ENCODE measurements at places on chromosomes 6 and 20.

DNA sequence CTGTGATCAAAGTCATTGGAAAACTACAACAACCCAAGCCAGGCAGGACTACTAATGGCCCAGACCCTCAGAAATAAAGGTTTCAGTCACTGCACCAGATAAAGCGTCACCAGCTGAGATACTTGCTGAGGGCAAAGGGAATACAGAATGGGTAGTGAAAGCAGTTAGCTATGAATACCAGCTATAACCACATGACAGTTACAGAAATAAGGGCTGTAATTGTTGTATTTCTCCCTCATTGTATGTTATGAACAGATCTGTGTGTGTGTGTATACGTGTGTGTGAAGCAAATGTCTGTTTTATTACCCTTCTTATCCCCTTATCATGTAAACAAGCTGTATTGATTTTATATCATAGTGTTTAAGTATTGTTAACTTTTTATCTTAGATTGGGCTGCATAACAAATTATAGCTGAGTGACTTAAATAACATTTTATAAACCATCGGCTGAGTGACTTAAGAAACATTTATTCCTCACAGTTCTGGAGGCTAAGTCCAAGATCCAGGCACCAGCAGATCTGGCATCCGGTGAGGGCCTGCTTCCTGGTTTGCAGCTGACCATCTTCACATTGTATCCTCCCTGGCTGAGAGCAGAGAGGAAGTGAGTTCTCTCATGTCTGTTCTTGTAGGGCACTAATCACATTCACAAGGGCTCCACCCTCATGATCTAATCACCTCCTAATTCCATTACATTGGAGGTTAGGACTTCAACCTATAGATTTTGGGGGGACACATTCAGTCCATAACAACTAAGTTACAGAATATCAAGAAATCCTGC is 46.0 kb upstream of the VSX1 start:
- no peak for DNase-seq

GRCh38 chr6:100479179-100480035 is 14.7 kb upstream of the SIM1 start:
- peak; percentile 77 for DNase-seq

- DNase-seq = no peak
Measured at GRCh38 chr20:4045741-4046140, 30.4 kb upstream of the RNF24 start.

GRCh38 chr6:37109714-37110499 is 60.0 kb upstream of the PIM1 start:
- DNase-seq = no peak

- DNase-seq = peak; percentile 12
Measured at GRCh38 chr6:144547409-144547808, 262.3 kb downstream of the UTRN start.

- DNase-seq = peak; percentile 85
Measured at GRCh38 chr6:149431905-149432775, 32.1 kb downstream of the SUMO4 start.

- DNase-seq = no peak
Measured at GRCh38 chr6:126102358-126102757, 116.0 kb downstream of the TRMT11 start.

DNA sequence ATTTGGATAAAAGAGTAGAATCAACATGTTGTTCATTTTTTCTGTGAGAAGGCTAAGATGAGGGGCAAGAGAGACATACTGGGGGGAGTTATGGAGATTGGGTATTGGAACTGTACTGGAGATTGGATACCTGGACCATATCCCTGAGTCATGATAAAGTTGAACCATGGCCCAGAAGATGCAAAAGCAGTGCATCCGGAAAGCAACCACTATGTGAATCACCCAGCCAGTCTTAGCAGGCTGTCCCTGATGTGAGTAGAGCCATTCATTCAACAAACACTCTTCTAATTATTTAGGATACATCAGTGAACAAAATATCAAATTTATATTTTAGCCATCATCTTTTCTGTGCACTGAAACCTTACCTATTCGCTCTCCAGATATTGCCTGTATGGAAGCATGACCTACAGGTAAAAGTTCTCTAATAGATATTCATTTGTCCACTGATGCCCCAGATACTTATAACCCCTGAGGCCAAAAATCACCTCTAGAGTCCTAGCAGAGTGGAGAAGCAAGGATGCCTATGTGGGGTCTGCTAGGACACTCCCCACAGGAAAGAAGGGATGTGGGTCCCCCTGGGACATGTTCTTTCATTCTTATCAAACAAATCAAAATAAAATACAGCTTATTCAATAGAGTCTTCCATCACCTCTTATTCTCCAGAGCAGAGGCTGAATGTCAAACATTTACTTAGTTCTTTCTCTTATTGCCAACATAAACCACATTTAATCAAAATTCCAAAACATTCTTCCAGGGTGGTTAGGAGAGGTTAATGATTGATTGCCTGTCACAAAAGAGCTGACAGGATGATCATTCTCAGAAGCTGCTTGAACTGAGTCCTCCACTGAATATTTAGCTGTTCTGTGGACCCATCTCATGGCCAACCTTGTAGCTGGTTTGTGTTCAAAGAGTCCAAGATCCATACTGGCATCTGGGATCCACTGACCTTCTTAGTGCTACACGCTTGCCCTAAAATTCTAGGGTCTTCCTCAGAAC is 37.0 kb upstream of the PKHD1 start:
- DNase-seq = no peak

- peak; percentile 13 for DNase-seq
Measured at GRCh38 chr6:35596448-35597442, 84.0 kb upstream of the TULP1 start.

DNA sequence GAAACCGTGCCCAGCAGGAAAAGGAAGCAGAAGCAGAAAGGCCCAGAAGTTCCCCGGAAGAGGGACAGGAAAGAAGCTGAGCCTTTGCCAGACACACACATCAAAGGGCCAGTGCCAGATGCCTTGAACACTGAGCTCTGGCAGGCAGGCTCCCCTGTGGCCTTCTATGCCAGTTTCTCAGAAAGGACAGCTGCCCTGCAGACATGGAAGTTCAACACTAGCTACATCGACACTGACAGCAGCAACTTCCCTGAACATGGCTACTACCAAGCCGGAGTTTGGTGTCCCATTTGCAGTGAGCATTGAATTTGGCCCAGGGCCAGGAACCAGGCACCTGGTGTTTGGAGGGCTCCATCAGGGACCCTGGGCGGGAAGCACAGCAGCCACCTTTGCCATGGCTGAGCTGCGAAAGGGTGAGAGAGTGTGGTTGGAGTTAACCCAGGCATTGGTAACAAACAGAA is 8.0 kb upstream of the RAET1E start:
- DNase-seq = peak; percentile 22

DNA sequence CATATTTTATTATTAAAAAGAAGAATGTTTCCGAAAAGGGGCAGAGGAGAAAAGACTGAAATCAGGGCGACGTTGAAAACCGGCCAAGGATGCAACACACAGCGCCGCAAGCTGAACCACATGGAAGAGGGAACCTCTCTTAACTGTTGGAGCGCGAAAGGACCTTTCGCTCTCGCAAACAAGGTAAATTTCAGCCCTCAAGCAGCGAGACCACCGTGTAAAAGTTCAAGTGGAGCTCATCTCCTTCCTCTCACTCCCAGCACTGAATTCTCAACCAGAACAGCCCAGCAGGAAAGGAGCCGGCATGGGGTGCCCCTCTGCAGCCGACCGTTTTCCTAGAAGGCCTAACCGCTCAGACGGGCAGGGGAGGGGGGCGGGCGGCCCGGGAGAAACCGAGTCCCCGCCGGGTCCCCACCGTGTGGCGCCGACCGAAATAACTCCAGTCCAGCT is 621 bp downstream of the GPR63 start:
- peak; percentile 74 for DNase-seq

- peak; percentile 66 for DNase-seq
Measured at GRCh38 chr6:44269921-44270525, at the start of gene TMEM151B. Gene TMEM151B (plus strand): TSS chr6:44270450. CDS start chr6:44270743, 293 bp downstream.

GRCh38 chr6:151765444-151765886 is 42.0 kb upstream of the ESR1 start:
- peak; percentile 59 for DNase-seq

- DNase-seq = no peak
Measured at GRCh38 chr6:159830501-159831372, 30.7 kb downstream of the PNLDC1 start.

DNA sequence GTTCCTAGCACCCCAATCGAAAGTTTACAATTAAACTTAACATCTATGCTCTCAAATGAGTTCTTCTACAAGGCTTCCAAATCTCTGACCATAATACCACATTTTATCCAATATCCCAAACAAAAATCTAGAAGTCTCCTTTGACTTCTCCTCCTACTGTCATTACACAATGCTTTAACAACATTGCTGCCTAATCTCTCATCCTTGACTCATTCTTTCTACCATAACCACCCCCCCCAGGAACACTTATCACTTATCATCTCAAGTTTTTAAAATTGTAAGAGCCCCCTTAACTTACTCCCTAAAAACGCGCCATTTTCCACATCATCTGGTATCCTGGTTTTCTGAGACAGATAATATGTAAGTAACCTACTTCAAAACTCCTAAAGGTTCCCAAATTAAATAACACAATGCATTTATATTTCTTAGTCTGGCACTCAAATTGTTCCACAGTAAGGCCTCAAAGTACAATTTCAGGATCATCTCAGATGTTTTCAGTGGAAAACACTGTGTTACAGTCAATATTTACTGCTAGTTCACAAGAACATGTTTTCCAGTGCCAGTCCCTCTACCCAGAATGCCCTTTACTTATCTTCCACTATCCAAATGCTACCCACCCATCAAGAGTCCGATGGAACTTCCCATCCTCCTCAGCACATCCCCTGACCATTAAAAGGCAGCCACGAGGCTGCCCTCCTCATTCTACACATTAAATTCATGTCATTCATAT is 308.2 kb upstream of the THEMIS start:
- DNase-seq = no peak

Data from NCI-H69 (cell line).